ENCODE measurements at places on chromosomes 4 and X.

DNA sequence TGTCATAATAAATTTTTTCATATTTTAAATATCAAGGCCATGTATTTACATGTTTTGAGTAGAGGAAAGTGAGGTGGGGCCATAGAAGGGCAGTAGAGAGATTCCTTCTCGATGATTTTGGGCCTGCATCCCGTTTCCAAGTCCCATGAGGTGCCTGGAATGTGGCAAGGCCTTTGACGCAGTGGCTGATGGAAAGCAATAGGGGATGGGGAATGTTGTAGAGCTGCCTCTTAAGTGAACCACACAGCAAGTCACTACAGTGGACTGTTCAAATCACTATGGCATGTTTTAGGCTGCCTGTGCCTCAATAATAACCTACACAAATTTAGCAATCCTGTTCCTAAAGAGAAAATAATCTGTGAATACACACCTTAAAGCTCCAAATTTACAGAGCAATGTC lies 48.3 kb downstream of the ANXA5 start:
- DNase-seq = no peak

- no peak for DNase-seq
Observed at GRCh38 chrX:33211356-33212260, at the start of gene DMD. Gene DMD, minus strand, starts transcription at chrX:33211549. Its CDS starts 237 bp downstream, at chrX:33211312.

- DNase-seq = no peak
Observed at GRCh38 chrX:103773445-103773844, 3.2 kb upstream of the PLP1 start.

DNA sequence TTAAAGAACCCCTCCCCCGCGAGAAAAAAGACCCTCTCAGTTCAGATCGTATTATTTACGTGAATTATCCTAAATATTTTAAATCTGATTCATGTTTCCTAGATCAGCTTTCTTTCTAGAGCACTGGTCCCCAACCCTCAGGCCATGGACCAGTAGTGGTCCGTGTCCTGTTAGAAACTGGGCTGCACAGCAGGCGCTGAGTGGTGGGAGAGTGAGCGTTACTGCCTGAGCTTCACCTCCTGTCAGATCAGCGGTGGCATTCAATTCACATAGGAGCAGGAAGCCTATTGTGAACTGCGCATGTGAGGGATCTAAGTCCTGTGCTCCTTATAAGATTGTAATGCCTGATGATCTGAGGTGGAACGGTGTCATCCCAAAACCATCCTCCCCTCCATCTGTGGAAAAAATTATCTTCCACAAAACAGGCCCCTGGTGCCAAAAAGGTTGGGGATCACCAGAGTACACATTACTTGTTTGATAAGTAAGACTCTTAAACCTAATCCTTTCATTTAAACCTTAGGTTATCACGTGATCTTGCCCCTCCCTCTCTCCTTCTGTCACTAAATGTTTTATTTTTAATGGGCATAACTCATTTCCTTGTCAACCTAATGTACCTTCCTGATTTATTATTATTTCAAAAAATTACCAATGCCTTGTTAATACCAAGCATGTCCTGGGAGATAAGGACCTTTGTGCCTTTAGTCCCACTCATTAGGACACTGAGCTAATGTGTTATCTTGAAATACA lies 442.9 kb downstream of the TLL1 start:
- DNase-seq = no peak

- DNase-seq = no peak
Observed at GRCh38 chr4:74631988-74632387, 162.3 kb downstream of the BTC start.

DNA sequence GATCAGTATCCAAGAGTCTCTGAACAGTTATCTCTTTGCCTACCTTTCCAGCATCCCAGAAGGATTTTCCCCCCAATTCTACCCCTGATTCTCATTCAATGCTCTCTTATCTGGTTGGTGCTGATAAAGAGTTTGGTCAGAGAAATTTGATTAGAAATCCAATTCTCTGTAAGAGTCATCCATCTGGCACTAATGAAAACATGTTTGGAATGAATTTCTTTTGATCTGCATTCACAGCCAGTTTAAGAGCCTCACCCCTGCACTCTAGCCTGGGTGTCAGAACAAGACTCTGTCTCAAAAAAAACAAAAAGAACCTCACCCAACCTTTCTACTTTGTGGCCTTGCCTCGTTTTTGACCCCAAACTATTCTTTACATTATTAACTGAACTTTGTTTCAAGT lies 122.1 kb downstream of the MANBA start:
- DNase-seq = no peak

GRCh38 chr4:173057442-173057841 lies 111.2 kb upstream of the GALNT7 start:
- DNase-seq = no peak

DNA sequence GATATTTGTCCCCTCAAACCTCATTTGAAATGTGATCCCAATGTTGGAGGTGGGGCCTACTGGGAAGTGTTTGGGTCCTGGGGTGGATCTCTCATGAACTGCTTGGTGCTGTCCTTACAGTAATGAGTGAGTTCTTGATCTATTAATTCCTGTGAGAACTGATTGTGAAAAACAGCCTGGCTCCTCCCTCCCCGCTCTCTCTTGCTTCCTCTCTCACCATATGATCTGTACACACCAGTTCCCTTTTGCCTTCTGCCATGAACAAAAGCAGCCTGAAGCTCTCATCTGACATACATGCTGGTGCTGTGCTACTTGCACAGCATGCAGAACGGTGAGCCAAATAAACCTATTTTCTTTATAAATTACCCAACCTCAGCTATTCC lies 11.2 kb upstream of the YIPF7 start:
- DNase-seq = no peak

DNA sequence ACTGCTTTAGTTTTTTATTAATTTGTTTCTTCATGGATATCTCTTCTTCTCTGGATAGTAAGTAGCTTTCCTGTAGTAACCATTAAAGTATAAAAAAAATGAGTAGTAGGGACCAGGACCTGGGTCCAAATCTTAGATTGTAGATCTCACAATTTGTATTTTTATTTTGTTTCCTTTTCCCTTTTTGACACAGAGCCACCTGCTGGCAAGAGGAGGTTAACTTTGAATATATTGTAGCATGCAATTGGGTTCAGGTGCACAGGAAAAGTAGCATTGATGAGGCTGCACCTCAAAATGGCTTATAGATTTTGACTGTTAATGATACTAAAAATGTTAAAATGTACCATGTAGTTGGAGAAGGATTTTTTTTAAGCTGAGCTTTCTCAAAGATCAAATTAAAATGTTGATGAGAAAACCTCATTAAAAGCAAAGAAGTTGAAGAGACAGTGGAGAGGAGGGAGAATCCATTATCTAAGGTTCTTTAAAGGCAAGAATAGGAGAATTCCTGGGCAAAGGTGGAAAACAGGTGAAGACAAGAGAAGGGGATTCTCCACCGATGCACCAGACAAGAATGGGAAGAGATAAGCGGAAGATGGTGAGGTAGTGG lies 48.3 kb upstream of the HPGDS start:
- DNase-seq = no peak

DNA sequence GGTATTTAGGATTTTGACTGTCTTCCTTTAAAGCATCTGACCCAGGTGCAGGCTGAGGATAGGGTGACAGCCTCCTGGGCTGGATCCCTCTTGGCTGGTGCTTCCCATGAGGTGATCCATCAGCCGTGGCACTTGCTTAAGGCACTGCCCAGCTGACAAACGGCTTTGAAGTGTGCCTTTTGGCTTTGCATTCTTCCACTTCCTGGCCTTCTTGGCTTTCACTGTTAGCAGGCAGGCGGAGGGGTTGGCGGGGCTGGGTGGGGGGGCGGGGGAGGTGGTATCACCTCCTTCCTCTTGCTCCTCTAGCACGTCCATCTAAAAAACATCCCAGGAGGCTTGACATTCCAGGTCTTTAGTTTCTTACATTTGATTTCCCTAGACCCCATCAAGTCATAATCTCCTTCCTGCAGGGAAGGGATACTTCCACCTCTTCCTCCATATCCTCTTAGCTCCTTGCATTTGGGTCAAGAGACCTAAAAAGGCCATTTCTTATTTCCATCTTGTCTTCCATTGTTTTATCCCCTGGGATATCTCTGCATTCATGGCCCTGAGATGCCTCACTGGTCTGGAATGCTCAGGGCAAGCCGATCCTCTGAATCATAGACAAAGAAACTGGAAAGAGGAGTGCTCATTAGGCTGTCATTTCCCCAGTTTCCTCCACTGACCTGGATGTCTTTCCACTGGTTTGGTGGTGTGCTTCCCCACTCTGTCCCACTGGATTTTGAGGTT lies 11.3 kb upstream of the APLN start:
- DNase-seq = no peak

Measured in activated naive CD4-positive, alpha-beta T cell (primary cell).